ENCODE measurements at places on chromosomes 3 and 15. TPM values are rescaled to one million over a fixed set of nuclear protein-coding genes. Genes with fewer than 3 reads are reported as not detected.

DNA sequence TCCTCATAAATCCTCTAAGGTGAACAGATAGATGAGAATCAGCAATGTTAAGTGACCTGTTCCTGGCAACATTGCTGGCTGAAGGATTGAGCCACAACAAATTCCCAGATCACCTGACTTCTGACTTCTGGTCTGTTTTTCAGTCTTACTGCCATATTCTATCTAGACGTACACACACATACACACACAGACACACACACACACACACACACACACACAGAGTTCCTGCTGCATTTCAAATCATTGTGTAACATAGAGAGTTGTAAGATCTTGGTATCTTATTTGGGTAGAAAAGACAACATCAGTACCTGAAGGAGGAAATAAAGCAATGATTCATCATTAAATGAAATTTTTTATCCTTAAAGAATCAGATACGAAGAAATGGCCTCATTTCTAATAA is 342.6 kb downstream of the MFSD1 start:
- DNase-seq: no peak

DNA sequence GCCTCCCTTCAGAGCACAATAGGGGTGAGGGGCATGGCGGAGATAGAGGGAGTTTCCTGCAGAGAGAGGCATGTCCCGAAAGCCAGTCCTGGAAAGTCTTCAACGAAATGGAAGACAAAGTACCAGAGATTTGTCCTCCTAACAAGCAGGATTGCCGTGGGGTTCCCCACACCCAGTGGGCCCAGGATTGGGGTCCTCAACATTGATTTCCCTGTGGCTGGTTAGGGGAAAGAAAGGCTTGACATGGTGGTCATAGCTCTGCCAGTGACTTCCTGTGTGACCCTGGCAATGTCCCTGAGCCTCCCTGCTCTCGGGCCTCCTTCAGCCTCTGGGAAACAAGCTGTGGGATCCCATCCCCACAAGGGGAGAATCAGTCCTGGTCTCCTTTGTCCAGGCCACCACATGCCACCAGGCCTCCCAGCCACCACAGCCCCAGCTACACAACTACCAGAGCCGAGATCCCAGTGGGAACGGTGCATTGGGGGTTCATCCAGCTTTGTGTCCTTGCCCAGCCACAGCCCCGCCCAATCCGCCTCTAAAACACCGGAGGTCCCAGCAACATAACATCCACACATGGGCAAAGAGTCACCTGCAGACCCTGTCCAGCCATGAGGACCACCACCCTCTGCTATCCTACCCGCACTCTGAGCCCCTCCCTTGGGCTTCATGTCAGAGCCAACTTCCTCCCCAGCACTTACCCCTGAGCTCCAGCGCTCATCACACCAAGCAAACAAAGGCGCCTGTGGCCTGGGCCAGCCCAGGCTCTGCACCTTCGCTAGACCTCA is 63.0 kb downstream of the ADAMTS17 start:
- DNase-seq: no peak

DNA sequence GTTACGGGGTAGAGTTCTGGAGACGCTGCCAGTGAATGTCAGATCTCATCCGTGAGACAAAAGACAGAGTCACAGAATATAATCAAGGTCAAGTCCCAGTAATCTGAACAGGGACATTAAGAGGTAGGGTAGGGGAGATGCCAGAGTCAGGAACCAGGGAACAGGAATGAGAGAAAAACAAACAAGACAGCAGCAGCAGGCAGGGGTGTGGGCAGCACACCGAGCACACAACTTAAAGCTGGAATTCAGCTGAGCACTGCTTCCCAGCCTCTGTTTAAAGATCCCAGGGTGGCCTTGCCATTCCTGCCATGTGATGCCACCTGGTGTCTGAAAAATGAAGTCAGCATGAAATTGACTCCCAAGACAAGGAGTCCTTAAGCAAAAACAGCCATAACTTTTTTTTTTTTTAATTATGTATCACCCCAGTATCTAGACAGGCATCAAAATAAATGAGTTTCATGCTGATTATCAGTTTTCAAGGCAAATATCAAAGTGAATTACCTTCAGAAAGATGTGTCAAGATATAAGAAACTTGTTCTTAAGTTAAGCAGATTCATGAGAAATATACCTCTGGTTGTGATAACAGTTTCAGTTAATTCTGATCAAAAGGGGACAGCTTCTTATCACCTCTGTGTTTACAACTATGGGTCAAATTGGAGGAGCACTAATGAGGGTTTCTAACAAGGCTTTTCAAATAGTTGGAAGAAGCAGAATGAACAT is 203.7 kb downstream of the SLC9A9 start:
- DNase-seq: no peak

- no peak for DNase-seq
Observed at GRCh38 chr3:27252646-27253045, 116.5 kb downstream of the NEK10 start.

DNA sequence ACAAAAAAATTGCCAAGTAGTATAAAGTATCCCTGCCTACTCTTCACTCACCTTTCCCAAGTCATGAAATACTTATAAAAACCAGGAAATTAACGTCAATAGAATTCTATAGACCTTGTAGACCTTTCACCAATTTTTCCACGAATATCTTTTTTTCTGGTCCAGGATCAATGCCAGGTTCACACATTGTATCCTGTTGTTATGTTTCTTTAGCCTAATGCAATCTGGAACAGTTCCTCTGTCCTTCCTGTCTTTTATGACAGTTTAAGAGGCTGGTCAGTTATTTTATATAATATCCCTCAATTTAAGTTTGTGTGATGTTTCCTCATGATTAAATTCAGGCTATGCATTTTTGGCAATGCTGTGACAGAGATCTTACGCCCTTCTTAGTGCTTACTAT is 63.2 kb upstream of the MAGI1 start:
- no peak for DNase-seq

GRCh38 chr3:160401291-160402095 is 2.0 kb downstream of the SMC4 start:
- no peak for DNase-seq

DNA sequence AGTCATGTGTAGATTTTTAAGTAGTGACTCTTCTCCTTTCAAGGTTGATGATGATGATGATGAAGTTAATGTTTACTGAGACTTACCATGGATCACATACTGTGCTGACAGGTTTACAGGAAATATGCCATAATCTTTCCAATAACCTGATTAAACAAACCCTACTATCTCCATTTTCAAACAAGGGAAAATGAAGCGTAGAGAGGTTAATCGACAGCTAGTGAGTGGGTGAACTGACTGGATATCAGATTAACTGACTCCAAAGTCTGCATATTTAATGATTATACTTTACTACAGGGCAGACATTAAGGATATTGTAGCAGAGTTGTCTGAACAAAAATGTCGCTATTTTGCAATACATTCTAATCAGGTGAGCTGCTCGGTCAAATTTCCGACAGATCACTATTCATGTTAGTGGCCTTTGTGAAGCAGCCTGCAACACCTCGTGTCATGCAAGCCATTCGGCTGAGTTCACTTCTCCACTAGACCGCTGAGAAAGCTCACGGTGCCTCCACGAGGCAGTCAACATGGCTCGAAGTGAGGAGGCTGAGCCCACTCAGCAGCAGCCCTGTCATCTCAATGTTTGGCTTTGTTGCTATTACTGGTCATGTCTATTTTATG is 264.2 kb downstream of the NFKBIZ start:
- DNase-seq: peak; percentile 60

DNA sequence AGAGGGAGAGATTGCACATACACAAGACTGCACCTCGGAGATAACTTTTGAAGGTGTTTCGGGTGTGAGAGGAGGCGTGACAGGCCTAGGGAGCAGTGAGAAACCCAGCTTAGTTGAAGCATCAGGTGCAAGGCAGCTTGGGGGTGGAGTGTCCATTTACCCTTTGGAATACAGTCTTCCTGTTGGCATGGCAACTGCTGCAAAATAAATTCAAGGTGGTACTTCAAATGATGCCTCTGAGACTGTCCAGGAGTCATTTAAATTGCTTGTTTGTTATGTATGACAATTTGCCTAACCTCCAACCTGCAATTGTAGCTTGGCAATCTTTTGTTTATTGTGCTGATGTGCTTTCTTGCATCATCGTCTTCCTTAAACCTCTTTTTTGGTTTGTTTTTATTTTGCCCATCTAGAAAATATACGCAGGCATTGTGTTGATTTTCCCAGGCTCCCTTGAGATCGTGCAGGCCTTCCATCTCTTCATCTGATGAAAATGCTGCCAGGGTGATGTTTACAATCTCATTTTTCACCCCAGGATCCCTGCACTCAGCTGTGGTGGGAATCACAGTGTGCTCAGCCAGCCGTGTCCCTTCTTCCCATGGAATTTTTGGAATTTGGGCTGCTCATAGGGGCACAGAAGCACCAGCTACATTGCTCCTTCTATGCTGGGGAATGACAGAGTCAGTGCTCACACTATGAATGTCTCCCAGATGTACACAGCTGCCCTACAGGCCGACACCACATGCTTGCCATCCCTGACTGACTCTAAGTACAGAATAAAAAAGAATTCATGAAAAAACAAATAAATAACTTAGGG is 583.1 kb upstream of the CFAP20DC start:
- no peak for DNase-seq

GRCh38 chr15:92523176-92523575 is 129.5 kb downstream of the ST8SIA2 start:
- no peak for DNase-seq

DNA sequence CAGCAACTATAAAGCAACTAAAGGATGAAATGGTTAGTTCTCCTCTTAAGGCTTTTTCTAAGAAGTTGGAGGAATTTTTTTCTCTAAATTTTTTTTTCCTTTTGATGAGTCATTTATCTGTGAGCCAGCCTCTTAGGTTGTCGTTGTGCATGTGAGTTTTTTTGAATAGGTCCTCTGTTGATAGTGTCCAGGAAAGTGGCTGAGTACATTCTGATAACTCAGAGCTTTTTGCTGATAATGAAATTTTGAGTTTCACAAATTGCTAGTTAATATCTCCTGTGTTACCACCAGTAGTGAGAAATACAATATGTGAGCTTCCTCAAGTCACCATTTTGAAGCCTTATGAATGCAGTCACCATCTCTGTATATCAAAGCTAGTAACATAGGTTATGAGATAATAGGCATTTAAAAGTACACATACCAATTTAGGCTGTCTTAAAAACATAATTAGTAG is 7.1 kb upstream of the LXN start:
- DNase-seq: no peak

The LSMEM2 gene
- total RNA-seq: 0.90 TPM

The CPOX gene
- total RNA-seq: 15.6 TPM

The TSEN2 gene
- 15.9 TPM for total RNA-seq

The EXD1 gene
- total RNA-seq: not detected

The COL6A5 gene
- total RNA-seq: 1.7 TPM

The TLR9 gene
- total RNA-seq: 1.5 TPM

The CPLX3 gene
- total RNA-seq: not detected
